ENCODE measurements at places on chromosomes 13 and 19.

- peak; percentile 65 for DNase-seq
Measured at GRCh38 chr13:45196622-45197021, 4.2 kb downstream of the KCTD4 start.

- no peak for DNase-seq
Measured at GRCh38 chr19:6392221-6393073, 517 bp downstream of the GTF2F1 start.

DNA sequence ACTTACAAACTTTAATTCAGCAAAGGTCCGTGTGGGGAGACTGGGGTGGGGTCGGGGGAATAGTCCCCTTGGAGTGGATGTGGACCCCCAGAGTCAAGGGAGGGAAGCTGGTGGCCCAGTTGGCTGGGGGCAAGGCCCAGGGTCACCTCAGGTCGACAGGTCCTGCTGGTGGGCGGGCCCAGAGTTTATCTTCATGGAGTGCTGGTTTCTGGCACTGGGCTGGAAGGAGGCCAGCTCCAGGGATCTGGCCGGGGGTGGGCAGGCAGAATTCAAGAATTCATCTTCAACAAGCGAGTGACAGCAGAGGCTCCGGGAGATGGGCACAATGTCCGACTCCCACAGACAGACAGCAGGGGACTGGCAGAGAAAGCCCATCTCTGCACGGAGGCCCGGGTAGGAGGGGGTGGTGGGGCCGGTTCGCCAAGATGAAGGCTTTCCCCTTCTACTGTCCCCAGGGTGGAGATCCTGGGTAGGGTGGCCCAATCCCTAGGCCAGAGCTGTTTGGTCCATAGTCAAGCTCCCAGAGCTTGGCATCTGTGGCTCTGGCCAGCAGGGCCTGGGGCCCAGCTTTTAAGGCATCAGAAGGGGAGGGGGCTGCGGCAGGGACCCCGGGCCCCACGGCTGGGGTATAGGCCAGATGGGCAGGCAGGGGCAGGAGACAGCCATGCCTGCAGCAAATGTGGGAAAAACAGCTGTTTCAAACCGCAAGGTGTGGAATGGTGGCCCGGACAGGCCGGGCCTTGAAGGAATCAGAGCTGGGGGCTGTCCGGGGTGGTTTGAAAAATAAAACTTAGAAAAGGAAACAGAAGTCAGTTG is 622 bp upstream of the FDX2 start:
- DNase-seq: no peak

DNA sequence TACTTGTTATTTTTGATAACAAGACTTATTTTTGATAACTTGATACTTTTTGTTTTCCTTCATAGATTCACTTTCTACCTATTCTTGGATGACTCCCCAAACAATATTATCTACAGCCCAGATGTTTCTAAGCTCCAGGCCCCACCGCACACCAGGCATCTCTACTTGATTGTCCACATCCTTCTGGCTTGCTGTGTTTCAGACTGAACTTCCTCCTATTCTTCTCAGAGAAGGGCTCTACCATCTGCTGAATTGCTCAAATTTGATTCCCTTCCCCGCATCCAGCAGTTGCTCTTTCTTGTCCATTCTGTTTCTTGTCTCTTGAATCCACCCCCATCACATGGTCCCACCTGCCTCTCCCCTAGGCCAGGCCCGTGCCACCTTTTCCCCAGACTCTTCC is 13.0 kb downstream of the NUDT15 start:
- DNase-seq: no peak

DNA sequence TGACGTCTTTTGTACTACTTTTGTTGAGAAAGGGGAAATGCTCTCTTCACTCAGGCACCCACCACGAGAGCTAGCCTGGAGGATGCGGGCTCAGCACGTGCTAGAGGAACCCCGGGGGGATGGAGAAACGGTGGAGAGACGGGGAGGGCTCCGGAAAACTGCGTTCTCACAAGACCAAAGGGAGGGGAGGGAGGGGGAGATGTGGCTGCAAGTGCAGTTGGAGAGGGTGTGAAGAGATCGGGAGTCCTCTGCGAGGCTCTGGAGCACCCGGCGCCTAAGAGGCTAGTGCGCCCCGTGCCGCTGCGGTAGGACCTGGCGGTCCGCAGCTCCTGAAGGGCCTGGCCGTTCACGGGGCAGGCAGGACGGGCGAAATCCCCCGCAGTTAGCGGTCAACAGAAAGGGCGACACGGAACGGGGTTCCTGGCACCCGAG is 43.4 kb upstream of the XPO4 start:
- no peak for DNase-seq

DNA sequence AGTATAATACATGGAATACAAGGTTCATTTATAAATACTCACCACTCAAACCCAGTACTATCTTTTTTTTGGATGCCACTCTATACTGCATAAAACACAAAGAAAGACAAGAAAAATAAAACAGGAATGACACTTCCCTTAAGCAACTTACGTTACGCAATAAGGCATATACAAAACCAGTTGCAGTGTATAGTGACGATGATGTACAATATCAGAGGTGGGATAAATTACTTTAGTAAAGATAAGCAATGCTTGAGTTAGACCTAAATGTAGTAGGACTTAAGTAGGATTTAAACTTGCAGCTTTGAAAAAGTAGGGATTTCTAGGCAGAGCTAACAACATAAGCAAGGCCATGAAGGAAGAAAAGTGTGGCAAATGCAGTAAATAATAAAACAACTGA is 374.9 kb downstream of the SPRY2 start:
- no peak for DNase-seq
